NCI-H2227 treated with DMSO at 0.1 percent for 48 hours (cell line): ENCODE measurements at places on chromosomes 7 and 10.

DNA sequence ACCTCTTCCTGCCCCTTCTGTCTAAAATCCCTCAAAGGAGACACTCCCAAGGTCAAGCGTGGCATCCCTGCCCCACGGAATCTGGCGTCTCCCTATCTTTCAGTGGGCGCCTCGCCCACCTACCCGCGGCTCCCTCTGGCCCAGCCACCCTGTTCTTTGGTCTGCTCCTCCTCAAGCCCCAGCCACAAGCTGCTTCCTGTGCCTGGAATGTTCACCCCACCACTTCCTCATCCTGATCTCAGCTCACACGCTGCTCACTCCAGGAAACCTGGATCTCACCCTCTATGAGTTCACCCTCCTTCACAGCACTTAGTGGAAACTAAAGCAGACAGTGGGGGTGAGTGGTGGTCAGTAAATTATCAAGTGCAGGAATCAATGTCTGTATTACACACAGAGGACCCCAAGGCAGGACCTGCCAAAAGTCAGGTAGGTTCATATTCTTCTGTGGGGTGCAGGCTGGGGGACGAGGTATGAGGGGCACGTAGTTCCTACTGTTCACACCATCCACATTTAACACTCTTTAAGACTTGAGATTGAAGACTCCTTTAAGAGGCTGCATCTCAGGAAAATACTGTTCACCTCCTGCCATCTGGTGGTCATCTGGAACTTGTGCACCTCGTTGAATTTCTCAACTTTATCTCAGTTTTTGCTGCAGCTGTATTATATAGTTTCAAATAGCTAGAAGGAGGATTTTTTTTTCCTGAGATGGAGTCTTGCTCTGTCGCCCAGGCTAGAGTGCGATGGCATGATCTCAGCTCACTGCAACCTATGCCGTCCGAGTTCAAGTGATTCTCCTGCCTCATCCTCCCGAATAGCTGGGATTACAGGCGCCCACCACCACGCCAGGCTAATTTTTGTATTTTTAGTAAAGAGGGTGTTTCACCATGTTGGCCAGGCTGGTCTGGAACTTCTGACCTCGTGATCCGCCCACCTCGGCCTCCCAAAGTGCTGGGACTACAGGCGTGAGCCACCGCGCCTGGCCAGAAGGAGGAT, 166.6 kb downstream of the ARHGAP21 start:
- DNase-seq = peak; percentile 42

- no peak for DNase-seq
Measured at GRCh38 chr10:112953174-112954159, 3.4 kb downstream of the TCF7L2 start.

DNA sequence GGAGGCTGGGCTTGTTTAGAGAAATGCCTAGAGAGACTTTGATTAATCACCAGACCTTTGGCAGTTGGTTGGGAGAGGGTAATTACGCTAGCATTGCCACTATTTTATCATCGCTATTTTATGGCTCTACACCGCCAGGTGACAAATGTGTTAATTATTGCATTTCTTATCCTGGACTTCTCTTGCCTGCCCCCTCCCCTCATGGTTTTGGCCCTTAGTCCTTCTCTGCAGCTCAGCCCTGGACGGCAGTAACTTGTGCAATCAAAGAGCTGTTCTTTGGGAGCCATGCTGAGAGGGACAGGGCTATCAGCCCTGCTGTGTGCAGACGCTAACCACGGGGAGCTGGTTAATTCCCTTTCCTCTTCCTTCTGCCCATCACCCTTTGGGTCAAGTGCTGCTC, 585.0 kb downstream of the AUTS2 start:
- peak; percentile 98 for DNase-seq

DNA sequence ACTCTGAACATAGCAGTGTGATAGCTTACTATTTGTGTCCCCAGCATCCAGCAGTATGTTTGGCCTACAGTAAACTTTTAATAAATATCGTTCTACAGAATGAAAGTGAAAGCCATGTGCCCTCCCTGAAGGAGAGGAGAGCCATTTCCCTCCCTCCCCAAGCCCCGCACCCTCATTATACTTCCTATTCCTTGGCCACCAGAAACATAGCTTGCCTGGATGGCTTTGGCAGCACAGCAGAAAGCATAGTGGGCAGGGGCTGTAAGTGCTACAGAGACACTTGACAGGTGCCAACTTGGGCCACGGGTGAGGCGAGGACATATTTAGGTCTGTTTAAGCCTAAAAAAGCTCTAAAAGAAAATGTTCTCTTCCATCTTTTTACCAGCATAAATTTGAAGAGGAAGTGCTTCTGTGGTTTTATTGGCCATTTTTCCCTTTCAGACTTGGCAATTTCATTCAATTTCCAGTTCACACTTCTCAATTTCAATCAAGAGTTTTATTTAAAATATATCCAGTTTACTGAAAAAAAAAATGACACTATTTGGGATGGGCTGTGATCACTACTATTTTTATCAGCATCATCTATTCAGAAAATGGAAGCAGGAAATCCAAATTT, 12.7 kb downstream of the HHEX start:
- DNase-seq = no peak

- DNase-seq = no peak
Measured at GRCh38 chr7:126792521-126792920, 460.2 kb downstream of the GRM8 start.

GRCh38 chr7:119925581-119926289, 347.2 kb upstream of the KCND2 start:
- DNase-seq = no peak

DNA sequence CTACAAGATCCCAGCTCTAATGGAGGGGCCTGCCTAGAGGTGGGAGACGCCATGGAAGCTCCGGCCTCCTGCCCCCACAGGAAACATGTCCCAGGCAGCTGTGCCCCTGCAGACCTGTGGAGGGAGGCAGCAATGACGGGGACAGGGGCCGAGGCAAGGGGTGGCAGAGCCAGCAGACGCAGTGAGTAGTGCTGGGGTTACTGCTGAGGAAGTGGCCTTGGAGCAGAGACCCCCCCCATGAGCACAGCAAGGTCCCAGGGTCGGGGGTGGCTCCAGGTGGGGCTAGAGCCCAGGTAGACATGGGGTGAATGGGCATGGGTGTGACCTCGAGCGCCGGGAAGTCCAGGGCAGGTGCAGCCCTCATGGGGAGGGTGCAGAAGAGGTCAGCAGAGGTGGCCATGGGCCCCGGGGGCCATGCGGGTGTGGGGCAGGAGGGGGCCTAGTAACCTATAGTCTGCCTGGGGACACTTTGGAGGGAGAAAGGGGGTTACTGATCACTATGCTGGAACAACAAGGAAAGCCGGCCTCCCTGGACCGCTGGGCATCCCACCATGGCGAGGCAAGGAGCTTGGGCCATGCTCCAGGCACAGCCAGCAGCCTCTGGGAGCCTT, 45.5 kb downstream of the JAKMIP3 start:
- no peak for DNase-seq

DNA sequence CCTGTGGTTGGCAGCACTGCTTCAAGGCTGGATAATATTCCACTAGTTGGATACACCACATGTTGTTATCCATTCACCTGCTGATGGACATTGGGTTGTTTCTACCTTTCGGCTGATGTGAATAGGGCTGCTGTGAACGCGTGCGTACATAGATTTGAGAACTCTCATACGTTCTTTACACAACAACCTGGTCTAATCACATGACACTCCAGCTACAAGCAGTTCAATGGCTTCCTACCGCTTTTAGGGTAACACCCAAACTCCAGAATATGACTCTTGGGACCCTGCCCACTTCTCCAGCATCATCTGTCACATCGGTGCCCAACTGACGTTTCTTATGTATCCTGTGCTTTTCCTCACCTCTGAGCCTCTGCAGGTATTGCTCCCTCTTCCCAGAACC, 114.6 kb downstream of the ABLIM1 start:
- no peak for DNase-seq

DNA sequence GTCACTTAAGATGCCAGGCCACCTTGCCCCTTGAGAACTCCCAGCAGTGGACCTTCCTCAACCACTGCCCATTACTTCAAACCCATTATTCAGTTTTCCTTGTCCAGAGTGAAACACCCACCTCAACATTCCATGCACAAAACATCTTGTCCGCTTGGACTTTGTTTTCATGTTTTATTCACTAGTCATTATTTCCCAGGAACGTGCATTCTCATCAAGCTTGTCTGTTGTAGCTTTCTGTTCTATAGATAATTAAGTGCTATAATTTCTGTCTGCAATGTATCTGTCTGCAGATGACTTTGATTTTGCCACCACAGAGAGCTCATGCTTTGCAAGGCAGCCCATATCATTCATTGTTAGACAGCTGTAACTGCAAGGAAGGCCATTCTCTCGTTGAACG, 117.4 kb downstream of the RAB18 start:
- no peak for DNase-seq

DNA sequence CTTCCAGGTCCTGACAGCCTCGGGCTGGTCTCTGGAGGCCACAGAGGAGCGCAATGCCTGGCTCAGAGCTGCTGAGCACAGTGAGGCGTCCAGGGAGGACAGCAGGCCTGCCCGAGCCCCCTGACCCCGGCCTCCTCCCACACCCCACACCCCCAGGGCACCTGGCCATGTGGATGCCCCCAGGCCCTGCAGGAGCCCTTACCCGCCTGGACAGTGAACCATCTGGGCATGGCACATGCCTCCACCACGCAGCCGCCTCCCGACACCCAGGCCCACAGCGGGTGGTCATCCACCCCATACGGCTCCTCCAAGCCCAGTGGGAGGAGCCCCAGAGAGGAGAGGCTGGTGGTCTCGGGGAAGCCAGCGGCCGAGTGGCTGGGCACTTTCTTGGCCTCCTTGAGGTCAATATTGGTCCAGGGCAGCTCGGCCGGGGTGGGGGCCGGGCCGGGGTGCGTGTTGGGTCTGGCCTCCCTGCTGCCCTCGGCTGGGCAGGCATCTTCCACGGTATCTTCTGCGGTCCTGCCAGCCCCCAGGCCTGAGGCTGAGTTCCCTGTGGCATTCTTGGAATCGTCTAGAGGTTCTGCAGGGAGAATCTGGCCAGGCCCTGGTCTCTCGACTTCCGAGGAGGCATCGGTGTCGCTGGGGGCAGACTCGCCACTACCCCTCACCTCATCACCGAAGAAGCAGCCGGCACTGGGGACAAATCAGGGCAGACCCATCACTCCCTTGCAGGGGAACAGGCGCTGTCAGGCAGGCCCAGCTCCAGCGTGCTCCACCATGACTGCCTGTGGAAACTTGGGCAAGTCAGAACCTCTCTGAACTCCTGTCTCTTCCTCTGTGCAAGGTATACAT, 18.6 kb downstream of the TECPR1 start:
- DNase-seq = no peak

- DNase-seq = no peak
Measured at GRCh38 chr10:53166325-53166724, 393.7 kb upstream of the MBL2 start.

DNA sequence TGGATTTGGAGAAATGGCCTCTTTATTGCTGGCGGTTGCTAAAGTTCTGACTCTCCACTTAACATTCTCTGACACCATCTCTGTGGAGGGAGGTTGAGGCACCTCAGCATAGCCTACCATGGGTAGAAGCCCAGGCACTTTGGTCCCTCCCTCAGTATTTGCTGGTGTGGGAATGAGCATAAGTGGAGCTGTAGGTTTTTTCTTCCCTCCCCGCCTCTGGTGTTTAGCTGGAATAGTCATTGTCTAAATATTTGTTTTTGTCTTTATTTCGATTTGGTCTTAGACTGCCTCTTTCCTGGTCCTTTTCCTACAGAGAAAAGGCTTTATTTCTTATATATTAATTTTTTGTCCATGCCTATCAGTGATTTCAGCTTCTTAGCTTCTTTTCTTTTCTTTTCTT, 203.4 kb upstream of the AGR3 start:
- DNase-seq = no peak

- no peak for DNase-seq
Measured at GRCh38 chr10:61821693-61822092, 79.8 kb upstream of the ARID5B start.

GRCh38 chr10:6516929-6517284, 63.2 kb downstream of the PRKCQ start:
- no peak for DNase-seq

DNA sequence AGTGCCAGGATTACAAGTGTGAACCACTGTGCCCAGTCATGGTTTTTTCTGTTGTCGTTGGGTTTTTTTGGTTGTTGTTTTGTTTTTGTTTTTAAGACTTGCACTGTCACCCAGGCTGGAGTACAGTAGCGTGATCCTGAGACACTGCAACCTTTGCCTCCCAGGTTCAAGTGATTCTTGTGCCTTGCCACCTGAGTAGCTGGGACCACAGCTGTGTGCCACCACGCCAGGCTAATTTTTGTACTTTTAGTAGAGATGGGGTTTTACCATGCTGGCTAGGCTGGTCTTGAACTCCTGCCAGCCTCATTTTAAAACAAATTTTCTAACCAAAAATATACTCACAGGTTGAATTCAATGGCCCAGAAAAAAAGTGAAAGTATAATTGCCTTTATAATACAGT, 174.1 kb downstream of the AHR start:
- DNase-seq = no peak

GRCh38 chr7:144158861-144159260, 24.4 kb upstream of the CTAGE4 start:
- no peak for DNase-seq

GRCh38 chr7:56033671-56034432, 17.4 kb downstream of the PSPH start:
- peak; percentile 84 for DNase-seq

DNA sequence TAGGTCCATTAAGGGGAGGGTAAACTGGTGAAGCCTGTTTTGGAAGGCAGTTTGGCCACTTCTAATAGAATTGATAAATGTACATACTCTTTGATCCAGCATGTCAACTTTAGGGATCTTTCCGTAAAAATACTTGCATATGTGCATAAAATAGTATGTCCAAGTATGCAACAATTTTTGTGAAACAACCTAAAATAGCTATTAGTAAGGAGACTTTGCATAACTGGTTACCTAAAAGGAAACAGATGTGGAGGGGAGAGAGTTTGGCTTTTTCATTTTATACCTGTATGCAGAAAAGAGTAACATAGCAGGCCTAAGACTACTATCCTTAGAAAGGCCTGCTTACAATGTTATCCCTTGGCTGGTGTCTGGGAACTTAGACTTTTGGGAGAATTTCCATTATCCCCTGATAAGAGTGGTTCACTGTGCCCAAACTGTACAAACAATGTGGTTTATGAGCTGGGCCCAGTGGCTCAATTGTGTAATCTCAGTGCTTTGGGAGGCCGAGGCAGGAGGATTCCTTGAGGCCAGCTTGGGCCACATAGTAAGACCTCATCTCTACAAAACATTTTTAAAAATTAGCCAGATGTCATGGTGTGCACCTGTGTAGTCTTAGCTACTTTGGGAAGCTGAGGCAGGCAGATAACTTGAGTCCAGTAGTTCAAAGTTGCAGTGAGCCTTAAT, 21.3 kb downstream of the PTPN12 start:
- DNase-seq = no peak

- DNase-seq = no peak
Measured at GRCh38 chr10:4576206-4576605, 249.8 kb upstream of the AKR1E2 start.

DNA sequence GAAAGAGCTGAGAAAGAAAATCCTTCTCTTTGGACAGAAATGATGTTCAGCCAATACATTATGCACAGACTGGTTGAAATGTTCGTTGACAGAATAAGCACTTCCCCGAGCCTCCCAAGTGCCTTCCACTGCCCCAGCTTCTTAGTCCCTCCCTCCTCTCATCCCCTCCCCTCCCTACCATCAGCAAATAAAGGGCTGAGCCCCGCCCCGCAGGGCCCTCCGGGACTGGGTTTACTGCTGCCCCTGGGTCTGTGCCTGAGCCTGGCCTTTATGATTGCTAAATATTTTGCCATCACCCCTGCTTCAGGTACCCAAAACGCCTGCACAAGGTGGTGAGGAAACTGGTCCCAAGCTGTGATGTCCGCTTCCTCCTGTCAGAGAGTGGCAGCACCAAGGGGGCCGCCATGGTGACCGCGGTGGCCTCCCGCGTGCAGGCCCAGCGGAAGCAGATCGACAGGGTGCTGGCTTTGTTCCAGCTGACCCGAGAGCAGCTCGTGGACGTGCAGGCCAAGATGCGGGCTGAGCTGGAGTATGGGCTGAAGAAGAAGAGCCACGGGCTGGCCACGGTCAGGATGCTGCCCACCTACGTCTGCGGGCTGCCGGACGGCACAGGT, 28.1 kb downstream of the HKDC1 start:
- no peak for DNase-seq
